ENCODE measurements at places on chromosomes 7 and 10.

DNA sequence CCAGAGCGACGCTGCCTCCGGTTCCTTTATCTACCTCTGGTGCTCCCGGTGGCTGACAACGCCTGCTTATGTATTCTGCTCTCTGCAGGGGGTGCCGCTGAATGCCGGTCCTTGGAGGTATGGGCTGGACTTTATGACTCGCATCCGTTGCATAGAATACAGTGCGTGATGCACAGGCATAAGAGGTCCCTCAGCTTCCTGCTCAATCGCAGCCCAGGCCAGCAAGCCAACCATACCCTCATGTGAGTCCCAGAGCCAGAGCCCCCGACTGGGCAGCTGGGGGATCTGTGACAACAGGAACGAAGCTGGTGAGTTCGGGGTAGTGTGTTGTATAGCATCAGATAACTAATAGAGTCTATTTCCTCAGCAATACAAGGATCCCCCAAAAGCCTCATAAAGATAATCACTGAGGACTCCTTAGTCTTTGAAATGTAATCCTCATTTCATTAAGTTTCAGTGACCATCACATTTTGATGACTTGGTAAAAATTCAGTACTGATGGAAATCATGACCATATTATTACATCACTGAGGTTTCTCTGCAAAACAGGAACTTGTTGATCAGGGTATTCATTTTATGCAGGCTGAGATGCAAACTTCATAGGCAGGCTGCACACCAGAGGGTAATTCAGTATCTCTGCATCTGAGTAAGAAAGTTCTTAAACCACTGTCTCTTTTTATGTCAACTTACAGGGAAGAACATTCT is 607.8 kb downstream of the PTPRN2 start:
- no peak for DNase-seq

DNA sequence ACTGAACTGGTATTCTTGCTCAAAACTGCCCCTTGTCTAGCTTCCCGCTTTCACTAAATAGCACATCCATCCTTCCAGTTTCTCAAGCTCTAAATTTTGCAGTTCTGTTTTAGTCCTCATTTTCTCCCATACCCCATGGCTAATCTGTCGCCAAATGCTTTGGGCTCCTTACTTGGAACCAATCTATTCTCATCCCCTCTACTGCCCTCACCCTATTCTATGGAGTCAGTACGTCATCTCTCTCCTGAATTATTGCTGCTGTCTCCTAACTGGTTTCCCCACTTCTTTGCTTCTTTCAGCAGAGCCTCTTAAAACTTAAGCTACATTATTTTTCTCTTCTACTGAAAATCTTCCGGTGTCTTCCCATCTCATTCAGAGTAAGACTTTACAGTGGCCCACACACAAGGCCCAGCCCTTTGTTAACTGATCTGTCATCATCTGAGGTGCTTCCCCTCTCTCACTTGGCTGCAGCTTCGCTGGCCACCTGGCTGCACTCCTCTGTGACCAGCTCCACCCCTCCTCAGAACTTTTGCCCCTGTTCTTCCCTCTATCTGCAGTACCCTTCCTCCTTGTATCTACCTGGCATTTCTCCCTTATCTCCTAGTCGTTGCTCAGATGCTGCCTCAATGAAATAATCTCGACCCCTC is 9.9 kb downstream of the STARD3NL start:
- DNase-seq = no peak

- no peak for DNase-seq
These were observed 9.7 kb downstream of the BAMBI start for GRCh38 chr10:28686835-28687682.

DNA sequence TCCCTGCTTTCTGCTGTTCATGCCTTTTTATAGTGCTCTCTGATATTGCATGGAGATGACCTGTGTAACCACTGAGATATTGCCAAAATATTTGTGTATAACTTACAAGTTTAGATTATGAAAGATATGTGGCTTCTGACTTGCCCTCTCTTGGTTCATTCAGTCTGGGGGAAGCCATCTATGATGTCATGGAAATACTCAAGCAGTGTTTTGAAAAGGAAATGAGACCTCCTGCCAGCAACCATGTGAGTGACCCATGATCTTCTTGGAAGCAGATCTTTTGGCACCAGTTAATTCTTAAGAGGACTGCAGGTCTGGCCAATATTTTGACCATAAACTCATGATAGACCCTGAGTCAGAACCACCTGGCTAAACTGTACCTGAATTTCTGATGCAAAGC is 183.0 kb downstream of the THSD7A start:
- no peak for DNase-seq

- no peak for DNase-seq
These were observed 19.7 kb upstream of the MSRB2 start for GRCh38 chr10:23075672-23076071.

DNA sequence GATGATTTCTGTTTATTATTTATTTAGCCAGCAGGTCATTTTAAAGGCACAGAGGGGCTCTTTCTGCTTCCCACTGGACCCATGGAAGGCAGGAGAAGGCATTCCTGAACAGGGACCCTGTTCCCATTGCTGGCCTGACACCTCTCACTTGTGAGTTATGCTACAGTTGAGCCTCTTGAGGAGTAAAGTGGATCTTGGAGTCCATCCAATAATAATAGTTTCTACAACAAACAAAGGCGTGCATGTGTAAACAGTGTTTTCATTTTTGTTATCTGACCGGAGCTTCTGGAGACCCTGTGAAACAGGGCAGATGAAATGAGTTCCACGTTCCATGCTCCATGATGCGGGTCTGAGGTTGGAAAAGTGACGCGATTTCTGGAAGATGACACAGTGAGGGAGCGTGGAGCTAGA is 127.3 kb upstream of the HABP2 start:
- no peak for DNase-seq

DNA sequence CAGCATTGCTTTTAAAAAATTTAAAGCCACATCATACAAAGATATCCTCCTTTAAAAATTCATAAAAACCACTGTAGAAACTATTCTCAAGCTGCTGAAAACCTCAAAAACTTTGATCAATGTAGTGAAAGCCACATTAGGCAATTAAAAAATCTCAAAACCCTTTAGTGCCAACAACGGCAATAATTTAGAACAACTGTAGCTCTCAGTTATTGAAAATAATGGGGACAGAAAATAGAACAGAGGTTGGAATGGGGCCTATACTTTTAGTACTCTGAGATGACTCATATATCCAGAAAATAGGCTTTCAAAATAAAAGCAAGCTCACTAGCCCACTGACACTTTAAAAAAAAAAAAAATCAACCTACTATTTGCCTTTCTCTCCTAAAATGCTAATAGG is 87.5 kb downstream of the GSAP start:
- DNase-seq = no peak
